ENCODE measurements at places on chromosomes 11 and 22.
A peak's percentile ranks its signal among the peaks of the same experiment; 100 is the strongest.

- no peak for DNase-seq
Observed at GRCh38 chr22:40409613-40410113, 39.3 kb downstream of the SGSM3 start.

DNA sequence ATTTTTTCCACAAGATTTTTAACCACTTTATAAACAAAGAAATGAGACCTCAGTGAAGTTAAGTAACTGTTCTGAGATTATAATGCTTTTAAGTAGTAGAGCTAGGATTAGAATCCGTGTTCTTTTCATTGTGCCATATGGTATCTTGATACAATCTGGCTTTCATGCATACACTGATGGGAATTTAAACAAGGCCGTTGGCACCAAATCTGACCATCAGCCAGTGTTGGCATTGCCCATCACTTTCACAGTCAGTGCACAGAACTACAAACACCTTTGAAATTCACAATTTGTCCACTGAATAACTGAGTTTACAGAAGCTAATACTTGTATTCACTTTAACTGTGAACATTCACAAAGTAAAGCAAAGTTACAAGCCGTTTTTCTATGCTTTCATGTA is 1228.0 kb downstream of the TBC1D22A start:
- no peak for DNase-seq

DNA sequence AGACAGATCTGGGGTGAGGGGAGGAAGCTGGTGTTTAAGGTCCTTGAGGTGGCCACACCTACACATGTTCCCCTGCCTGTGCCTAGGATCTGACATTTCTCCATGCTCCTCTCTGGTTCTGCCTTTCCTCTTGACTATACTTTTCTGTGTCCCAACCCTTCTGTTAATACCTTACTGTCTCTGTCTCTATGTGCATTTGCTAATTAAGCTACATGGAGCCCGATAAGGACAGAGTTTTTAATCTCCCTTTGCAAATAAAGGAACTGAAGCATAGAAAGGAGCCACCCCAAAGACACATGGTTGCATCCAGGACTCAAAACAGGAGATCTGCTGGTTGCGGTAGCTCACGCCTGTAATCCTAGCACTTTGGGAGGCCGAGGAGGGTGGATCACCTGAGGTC is 33.1 kb upstream of the CDON start:
- no peak for DNase-seq

DNA sequence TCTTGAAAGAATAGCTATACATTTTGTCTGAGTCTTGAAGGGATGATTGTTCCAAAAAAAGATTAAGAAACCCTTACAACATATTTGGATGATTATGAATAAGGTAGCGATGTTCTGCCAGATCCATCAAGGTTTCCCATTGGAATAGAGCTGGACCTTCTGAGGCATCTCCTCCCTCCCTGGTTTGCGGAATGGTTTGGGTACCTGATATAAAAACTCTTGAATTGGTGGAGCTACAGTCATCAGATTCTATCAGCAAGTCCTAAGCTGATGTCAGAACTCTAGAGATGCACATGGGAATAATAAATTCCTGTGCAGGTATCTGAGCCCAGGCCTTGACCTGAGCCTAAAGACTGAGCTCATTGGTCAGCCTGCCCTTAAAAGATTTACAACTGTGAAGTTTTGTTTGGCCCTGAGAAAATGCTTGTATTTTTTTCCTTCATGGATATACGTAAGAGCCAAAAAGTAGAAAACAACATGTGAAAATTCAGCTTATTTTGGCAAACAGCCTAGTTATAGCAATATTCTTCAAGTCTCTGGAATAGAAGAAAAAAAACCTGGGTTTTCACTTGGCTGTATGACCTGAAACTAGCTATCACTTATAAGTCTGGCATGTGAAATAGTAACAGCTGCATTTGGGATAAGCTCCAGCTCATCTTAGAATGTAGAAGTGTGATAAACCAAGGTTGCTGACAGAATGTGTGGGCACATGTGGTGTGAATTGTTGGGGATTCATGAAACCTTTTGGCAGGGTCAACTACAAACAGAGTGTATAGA is 265.7 kb upstream of the CTSC start:
- DNase-seq: no peak

DNA sequence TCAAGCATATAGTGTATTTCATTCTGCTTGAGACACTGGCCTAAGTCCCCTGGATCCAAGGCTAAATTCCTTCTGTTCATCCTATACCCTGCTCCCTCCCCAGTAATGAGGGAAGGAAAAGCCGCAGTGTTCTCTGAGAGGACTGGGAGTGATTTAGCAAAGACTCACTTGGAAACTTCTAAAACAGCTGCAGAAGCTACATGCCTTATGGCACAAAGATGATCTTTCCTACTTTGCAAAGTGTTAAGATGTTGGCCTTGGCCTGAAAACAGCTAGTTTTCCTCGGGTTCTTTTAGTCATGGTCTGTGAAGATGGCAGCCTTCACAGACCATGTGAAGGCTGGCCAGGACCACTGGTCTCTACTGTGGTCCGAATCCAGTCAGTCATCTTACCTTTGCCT is 65.7 kb downstream of the ABTB2 start:
- DNase-seq: no peak

DNA sequence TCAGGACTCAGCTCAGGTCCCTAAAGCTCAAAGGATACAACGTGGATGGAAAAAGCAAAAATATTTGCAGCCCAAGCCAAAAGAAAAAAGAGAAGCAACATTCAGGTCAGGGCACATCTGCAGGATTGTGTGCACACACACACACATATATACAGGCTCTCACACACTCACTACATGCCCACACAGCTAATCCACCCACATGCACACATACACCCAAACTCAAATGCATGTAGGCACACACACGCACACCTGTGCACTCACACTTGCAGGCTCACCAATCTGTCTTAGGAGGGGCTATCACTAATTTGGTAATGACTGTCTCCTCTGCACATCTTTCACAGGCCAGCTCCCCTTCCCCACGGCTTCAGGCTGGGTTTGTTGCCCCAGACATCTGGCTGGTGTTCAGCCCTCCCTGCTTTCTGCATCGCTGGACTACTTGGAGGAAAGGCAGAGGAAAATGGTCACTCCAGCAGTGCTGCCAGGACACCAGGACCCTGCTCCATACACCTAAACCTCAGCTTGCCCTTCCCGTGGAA is 103.6 kb upstream of the DRD2 start:
- DNase-seq: no peak

- DNase-seq: peak; percentile 65
Observed at GRCh38 chr11:117819096-117820040, 5.2 kb downstream of the FXYD2 start.

DNA sequence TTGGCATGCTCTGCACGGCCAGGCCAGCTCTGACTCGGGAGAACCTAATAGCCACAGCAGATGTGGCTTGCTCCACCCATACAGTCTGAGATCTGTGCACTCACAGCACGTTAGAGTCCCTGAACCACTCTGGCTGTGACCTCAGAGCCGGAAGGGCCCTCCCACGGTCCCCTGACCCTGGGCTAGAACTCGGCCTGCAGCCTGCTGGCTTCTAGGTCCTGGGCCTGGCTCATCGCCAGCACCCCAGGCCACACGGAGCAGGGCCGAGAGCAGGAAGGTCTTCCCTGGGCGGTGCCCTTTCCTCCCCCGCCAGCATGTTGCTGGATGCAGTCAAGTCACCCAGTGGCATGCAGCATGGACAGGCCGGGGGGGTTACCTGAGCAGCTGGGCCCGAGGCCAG is 35.3 kb upstream of the TTLL12 start:
- no peak for DNase-seq

GRCh38 chr11:7892059-7892699 is 38.9 kb downstream of the OR10A6 start:
- DNase-seq: peak; percentile 54

DNA sequence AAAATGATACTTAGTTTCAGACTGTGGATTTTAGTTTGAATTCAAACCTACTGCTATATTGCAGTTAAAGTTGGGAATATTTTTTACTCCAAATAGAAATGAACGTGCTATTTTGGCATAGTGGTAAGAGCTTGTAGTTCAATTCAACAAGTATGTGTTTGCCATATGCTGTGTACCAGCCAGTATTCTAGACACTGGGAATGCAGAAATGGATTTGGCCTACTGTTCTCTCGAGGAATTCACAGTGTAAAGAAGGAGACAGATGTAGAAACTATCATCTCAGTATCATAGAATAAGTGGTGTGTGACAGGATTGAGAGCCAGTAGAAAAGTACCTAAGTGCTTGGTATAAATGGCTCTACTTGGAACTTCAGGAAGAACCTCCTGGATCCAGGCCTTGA is 80.4 kb downstream of the ATXN10 start:
- DNase-seq: no peak

DNA sequence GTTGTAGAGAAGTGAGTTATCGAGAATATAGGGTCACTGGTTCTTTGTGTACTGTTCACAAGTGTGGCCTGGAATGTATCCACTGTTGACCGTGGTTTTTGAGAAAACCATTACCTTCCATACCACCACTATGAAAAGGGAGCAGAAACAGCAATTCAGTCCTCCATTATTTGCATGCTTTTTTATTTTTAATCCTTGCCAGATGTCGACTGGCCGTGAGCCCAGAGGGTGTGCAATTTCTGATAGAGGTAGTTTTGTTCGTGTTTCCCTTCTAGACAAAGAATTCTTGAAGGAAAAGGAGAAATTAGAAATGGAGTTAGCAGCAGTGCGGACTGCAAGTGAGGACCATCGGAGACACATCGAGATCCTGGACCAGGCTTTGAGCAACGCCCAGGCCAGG is 81.7 kb downstream of the AMOTL1 start:
- DNase-seq: no peak

GRCh38 chr22:32994041-32994830 is 63.9 kb downstream of the SYN3 start:
- no peak for DNase-seq

- no peak for DNase-seq
Observed at GRCh38 chr11:843086-843734, 558 bp downstream of the TSPAN4 start.

GRCh38 chr22:30044369-30044768 is 35.9 kb upstream of the HORMAD2 start:
- DNase-seq: peak; percentile 75

DNA sequence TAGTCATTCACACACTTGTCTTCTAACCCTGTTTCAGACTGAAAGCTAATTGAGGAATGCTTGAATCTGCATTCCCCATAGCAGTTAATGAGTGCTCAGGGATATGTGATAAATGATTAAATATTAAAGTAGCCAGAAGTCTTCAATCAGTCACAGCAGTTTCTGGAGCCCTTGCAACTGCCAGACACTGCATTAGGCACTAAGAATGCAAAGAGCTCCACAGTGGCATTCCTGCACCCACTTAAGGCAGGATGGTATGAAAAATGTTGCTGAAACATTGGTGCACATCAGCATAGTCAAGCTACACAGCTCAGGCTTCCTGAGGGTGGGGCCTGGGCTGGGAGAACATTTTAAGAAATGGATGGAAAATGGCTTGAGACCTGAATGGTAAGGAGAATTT is 6.5 kb downstream of the DTX4 start:
- no peak for DNase-seq

DNA sequence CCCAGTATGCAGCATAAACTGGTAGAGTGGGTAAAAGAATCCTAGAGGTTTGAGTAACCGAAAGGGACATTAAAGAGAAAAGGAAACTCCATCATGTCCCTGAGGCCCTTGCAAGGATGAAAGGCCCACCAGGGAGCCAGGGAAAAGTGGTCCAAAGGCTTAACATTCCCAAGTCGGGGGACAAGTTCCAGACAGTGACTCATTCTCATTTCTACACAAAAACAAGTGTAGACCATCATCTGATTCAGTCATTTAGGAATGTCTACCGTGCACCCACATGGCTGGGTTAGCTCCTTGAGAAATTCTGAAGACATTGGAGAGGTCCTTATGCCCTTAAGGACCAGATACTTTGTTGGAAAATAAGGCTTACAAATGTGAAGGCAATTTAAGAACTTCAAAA is 4.8 kb upstream of the NOX4 start:
- DNase-seq: peak; percentile 41

- DNase-seq: peak; percentile 37
Observed at GRCh38 chr11:15157181-15157580, 42.5 kb downstream of the INSC start.

DNA sequence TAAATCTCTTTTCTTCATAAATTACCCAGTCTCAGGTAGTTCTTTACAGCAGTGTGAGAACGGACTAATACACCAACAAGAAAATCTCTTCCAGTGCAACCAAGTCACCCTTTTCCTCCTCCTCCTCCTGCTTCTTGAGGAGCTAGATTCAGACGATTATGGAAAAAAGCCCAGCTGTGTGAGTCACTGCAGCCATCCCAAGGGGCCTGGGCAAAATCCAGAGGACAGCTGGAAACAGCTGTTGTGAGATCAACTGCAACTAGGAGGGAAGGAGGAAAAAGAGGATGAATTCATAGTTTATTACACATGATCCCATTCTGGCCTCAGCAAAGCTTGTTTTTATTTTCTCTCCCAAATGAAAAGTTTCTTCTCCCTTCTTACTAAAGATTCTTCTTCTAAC is 32.9 kb downstream of the RBFOX2 start:
- DNase-seq: peak; percentile 67

- DNase-seq: peak; percentile 96
Observed at GRCh38 chr11:69010964-69011623, 2.0 kb downstream of the MRGPRF start.

GRCh38 chr22:32574411-32574810 is 99.8 kb downstream of the FBXO7 start:
- no peak for DNase-seq

- no peak for DNase-seq
Observed at GRCh38 chr11:33307984-33308383, 50.8 kb downstream of the HIPK3 start.

GRCh38 chr11:130318031-130318673 is 3.4 kb upstream of the ZBTB44 start:
- no peak for DNase-seq

GRCh38 chr22:28914201-28914600 is 30.8 kb downstream of the ZNRF3 start:
- DNase-seq: no peak

DNA sequence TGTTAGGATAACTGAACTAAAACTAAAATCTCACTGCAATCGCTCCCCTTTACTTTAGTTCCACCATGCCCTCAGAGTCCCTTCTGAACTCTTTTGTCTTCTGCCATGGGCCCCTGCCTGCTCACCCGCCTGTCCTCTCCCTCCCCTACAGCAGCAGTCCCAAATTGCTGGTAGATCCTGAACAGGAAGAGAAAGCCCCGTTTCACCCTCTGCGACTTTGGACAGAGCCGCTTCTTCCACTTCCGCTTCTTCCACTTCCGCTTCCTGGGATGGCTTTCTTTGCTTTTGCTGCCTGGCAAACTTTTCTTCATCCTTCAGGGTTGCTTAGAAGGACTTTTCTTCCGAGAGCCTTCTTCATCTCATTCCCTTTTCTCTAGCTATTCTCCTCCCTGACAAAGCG is 35.7 kb upstream of the TLCD5 start:
- no peak for DNase-seq

GRCh38 chr11:89456681-89457080 is 34.5 kb downstream of the NOX4 start:
- DNase-seq: no peak

- no peak for DNase-seq
Observed at GRCh38 chr11:34505874-34506273, 7.7 kb downstream of the ELF5 start.
